ENCODE measurements at places on chromosomes 16 and 17. TPM values are rescaled to one million over a fixed set of nuclear protein-coding genes. Genes with fewer than 3 reads are reported as not detected.

DNA sequence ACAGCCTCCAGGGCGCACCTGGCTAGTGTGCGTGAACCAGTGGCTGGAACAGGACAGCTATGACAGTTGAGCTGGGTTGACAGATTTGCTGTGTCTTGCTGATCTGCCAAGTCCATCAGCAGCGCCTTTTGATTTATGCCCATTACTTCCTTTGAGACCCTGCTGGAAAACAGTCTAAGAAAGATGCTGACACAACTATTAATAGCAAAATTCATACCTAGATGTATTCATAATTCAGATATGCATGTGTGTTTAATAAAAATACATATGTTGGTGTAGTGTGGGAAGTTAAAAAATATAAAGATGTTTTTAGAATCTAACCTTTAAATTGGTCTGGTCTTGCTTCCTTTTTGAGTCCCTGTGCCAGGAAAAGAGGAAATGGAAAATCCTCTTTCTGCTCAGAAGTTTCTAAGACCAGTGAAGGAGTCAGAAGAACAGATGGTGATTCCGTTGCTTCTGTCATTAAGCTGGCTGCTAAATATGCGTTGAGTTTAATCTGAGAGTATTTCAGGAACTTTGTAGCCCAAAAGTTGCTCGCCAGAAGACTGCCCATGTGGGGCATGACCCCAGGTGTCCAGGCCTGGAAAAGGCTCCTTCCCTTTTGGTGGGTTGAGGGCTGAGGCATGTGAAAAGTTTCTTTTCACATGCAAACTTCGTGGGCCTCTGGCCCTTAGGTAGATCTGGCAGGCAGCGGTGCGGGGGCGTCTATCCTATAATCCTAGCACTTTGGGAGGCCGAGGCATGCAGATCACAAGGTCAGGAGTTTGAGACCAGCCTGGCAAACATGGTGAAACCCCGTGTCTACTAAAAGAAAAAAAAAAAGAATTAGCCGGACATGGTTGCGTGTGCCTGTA is 40.0 kb upstream of the ENDOV start:
- H3K27me3 ChIP-seq: no peaks in the 10 kb centered on the region
- DNase-seq: no peak
- H3K4me1 ChIP-seq: no peaks in the 10 kb centered on the region
- peaks cover 9% of the 10 kb centered on the region for H3K36me3 ChIP-seq

The CACNA1G gene
- total RNA-seq: 4.9 TPM

The KRTAP17-1 gene
- not detected for total RNA-seq

The SDF2 gene
- 33.1 TPM for total RNA-seq

The CLEC18A gene
- 1.2 TPM for total RNA-seq

- no peak for DNase-seq
- no peak overlapping the region for H3K27ac ChIP-seq
- no peaks in the 10 kb centered on the region for H3K36me3 ChIP-seq
Observed at GRCh38 chr17:78617511-78618061, 40.4 kb upstream of the DNAH17 start.

The DECR2 gene
- 17.9 TPM for total RNA-seq

- no peak for DNase-seq
- H3K4me3 ChIP-seq: no peak overlapping the region
- no peaks in the 10 kb centered on the region for H3K27me3 ChIP-seq
- H3K4me1 ChIP-seq: peaks cover 10% of the 10 kb centered on the region
- H3K27ac ChIP-seq: no peak overlapping the region
- H3K36me3 ChIP-seq: no peaks in the 10 kb centered on the region
Observed at GRCh38 chr16:8716592-8716991, 42.2 kb downstream of the ABAT start.

DNA sequence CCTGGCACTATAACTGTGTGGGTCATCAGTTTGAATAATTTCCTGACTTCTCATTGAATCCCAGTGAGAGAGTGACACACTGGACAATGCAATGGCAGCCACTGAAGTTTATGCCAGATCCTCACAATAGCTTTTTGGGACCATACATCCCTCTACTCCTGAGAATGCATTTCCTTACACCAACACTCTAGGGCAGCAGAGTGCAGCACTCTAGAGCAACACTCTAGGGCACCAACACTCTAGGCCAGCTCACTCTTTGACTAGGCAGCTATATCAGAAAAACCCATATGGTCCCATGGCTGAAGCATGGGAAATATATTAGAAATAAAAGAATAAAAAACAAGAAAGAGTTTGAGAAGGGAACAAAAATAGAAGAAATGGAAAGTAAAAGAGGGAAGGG is 309.2 kb downstream of the MAP2K6 start:
- no peaks in the 10 kb centered on the region for H3K4me1 ChIP-seq
- H3K27ac ChIP-seq: no peak overlapping the region
- H3K4me3 ChIP-seq: no peak overlapping the region
- H3K27me3 ChIP-seq: no peaks in the 10 kb centered on the region

The MCRIP2 gene
- total RNA-seq: 27.0 TPM

The NOS2 gene
- not detected for total RNA-seq

The VAT1L gene
- 6.4 TPM for total RNA-seq

The KRTAP2-1 gene
- total RNA-seq: not detected

DNA sequence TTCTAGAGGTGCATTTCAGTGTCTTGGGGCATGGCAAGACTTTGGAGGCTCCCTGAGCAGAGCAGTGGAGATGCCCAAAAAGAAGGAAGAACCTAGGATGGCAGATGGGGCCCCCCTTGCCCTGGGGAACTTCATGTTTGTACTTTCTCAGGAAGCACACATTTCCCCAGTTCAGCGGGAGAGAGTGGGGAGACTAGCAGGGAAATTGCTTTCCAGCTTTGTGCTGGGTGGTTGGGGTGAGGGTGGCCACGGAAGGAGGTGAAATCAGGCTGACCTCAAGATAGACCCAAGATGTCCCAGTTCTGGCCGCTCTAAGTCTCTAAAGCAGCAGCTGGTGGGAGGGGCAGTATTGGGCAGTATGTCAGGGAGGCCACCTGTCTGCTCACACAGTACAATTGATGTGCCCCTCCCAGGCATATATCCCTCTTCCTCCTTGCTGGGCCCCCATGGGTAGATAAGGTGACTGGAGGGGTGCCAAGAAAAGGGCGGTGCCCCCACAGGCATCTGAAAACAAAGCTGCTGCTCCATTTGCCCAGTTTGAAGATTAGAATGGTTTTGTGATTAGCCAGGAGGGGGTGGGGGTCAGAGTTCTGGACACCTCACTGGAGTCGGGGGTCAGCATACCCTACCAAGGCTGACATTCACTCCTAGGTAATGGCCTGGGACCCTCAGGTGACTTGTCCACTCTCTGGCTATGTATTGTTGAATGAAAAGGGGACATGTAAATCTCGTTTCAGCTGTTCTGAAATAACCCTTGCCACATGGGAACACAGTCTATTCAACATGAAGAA is 17.1 kb upstream of the NAGLU start:
- no peak for DNase-seq
- H3K27me3 ChIP-seq: no peaks in the 10 kb centered on the region
- H3K4me1 ChIP-seq: peaks cover 78% of the 10 kb centered on the region
- H3K4me3 ChIP-seq: no peak overlapping the region

The ETV4 gene
- 5.4 TPM for total RNA-seq

DNA sequence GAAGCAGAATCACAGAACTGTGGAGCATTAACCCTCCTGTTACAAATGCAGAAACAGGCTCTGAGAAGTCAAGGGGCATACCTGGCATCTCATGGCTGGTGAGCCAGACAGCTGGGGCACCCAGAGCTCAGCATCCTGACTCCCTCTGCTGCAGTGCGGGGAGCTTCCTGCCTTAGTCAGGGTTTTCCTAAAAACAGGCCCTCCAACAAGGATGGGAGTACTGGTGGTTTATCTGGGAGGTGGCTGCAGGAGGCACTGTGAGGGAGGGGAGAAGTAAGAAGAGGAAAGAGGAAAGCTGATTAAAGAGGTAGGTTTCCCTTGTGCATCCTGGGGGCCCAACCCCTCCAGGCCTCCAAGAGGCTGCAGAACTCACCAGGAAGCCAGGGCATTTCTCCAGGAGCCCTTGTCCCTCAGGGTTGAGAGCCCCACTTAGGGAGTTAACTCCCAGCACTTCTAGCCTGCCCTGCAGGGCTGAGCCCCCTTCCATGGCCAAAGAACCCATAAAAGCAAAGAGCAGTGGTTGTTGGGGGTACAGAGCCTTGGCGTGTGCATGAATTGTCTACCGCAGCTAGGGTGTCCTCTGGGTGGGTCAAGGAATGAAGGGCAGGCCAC is 261.5 kb upstream of the RPL38 start:
- H3K36me3 ChIP-seq: no peaks in the 10 kb centered on the region
- no peaks in the 10 kb centered on the region for H3K27me3 ChIP-seq
- DNase-seq: peak; percentile 58
- no peak overlapping the region for H3K4me3 ChIP-seq
- peaks cover 6% of the 10 kb centered on the region for H3K4me1 ChIP-seq
- H3K27ac ChIP-seq: no peak overlapping the region

- H3K4me3 ChIP-seq: no peak overlapping the region
- H3K27me3 ChIP-seq: no peaks in the 10 kb centered on the region
- no peaks in the 10 kb centered on the region for H3K4me1 ChIP-seq
- no peaks in the 10 kb centered on the region for H3K36me3 ChIP-seq
- H3K27ac ChIP-seq: no peak overlapping the region
Observed at GRCh38 chr17:37461668-37462067, 28.0 kb upstream of the DUSP14 start.

- no peak overlapping the region for H3K27ac ChIP-seq
- H3K4me1 ChIP-seq: no peaks in the 10 kb centered on the region
- no peak for DNase-seq
- no peaks in the 10 kb centered on the region for H3K27me3 ChIP-seq
Observed at GRCh38 chr17:5042157-5043022, 7.2 kb upstream of the SLC52A1 start.

DNA sequence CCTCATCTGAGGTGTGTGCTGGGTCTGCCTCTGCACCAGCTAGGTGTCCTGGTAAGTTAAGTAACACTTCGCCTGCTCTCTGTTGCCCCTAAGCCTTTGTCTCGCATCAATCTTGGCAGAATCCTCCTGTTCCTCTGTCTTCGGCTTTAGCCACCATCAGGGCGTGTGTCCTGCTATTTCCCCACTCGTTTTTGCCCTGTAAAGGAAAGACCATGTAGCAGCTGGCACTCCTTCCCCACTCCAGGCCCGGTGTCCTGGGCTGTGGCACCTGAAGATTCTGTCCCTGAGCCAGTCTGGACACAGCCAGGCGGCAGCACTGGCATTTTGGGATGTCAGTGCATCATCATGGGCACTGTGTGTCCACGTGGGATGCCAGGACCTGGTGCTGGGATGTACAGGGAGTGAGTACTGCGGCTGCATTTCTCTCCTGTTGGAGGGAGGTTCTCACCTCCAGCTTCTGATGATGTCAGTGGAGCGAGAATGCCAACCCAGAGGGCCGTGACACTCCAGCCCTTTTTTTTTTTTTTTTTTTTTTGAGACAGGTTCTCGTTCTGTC is 26.2 kb upstream of the FOXK2 start:
- H3K4me1 ChIP-seq: peaks cover 52% of the 10 kb centered on the region
- no peaks in the 10 kb centered on the region for H3K36me3 ChIP-seq
- H3K27ac ChIP-seq: no peak overlapping the region
- H3K27me3 ChIP-seq: no peaks in the 10 kb centered on the region
- H3K4me3 ChIP-seq: no peak overlapping the region
- no peak for DNase-seq

DNA sequence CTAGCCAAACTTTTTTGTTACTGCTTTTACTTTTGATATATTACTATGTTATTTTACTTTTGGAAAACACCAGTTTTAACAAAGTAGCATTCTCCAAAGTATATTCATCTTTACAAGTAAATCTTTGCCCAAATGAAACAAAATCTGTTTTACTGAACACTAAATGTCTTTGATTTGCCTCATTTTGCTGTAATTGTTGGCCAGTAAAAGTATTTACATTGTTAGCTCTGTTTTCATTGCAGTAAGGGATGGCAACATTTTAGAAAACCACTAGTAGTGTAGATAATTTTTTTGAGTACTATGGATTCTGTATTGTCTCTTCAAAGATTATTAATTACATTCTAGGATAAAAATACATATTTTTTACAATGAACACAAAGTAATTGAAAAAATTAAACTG is 10.6 kb downstream of the SNTB2 start:
- H3K27ac ChIP-seq: peak overlapping the region; percentile 23
- DNase-seq: no peak
- H3K27me3 ChIP-seq: no peaks in the 10 kb centered on the region
- H3K4me1 ChIP-seq: peaks cover 89% of the 10 kb centered on the region
- H3K36me3 ChIP-seq: no peaks in the 10 kb centered on the region

DNA sequence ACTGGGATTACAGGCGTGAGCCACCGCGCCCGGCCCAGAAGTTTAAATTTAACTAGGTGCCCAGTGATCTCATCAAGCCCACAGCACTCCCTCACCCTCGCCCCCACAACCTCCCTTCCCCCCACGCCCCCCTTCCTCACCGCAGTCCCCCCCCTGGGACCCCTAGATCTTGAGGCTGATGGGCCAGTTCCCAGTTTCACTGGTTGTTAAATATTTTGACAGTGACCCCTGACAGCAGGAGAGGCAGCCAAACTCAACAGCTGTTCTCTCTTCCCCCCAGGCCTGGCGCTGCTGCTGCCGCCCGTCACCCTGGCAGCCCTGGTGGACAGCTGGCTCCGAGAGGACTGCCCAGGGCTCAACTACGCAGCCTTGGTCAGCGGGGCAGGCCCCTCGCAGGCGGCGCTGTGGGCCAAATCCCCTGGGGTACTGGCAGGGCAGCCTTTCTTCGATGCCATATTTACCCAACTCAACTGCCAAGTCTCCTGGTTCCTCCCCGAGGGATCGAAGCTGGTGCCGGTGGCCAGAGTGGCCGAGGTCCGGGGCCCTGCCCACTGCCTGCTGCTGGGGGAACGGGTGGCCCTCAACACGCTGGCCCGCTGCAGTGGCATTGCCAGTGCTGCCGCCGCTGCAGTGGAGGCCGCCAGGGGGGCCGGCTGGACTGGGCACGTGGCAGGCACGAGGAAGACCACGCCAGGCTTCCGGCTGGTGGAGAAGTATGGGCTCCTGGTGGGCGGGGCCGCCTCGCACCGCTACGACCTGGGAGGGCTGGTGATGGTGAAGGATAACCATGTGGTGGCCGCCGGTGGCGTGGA is 15.6 kb downstream of the QPRT start:
- no peak overlapping the region for H3K4me3 ChIP-seq
- H3K27ac ChIP-seq: peak overlapping the region; percentile 44
- no peaks in the 10 kb centered on the region for H3K36me3 ChIP-seq
- H3K27me3 ChIP-seq: no peaks in the 10 kb centered on the region
- H3K4me1 ChIP-seq: peaks cover 5% of the 10 kb centered on the region
- no peak for DNase-seq

The CD300H gene
- not detected for total RNA-seq

The FZD2 gene
- 7.6 TPM for total RNA-seq

Measured in vagina (tissue), 2 donors.